Brain microvascular endothelial cell (primary cell): ENCODE measurements at places on chromosomes 1 and 21.
A peak's percentile ranks its signal among the peaks of the same experiment; 100 is the strongest.

DNA sequence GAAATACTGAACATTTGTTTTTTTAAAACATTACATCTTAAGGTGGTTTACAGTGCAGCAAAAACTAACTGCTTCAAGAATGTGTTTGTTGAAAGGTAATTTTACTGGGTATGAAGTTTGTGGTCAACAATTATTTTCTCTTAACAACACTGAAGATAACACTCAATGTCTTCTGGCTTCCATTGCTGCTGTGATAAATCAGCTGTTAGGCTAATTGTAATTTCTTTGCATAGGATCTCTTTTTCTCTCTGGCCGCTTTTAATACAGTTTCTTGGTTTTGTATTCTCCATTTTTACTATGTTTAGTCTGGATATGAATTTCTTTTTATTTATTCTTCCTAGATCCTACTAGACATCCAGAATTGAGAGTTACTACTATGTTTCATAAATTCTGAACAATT lies 44.9 kb downstream of the DOCK7 start:
- DNase-seq: no peak

GRCh38 chr1:229068270-229068987 lies 202.5 kb upstream of the RAB4A start:
- no peak for DNase-seq

GRCh38 chr1:232533328-232533727 lies 96.6 kb downstream of the SIPA1L2 start:
- DNase-seq: no peak

DNA sequence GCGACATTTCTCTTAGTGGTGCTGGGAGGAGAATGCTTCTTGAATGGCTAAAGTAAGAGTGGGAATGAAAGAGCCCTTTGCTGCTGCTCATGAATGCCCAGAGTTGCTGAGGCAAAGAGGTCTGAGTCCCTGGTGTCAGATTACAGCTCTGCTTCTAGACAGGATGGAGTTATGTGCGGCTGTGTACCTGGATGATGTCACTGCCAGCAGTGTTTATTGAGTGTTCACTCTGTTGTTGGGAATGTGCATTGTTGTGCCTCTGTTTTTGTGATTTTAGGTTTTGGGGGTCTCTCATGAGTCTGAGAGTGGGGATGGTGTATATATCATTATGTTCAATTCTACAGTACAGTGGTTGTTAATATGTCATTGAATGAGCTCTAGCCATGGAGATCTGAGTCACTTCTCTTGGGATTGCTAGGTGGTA lies 2.7 kb downstream of the CDC14A start:
- DNase-seq: peak; percentile 24

DNA sequence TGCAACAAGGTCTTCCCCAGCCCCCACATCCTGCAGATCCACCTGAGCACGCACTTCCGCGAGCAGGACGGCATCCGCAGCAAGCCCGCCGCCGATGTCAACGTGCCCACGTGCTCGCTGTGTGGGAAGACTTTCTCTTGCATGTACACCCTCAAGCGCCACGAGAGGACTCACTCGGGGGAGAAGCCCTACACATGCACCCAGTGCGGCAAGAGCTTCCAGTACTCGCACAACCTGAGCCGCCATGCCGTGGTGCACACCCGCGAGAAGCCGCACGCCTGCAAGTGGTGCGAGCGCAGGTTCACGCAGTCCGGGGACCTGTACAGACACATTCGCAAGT lies 3.8 kb downstream of the ZBTB18 start:
- no peak for DNase-seq

- DNase-seq: no peak
These were observed 342.4 kb downstream of the VAV3 start for GRCh38 chr1:107622535-107622934.
